ENCODE measurements at places on chromosomes 1 and 21.

- no peak for DNase-seq
These were observed 3.7 kb upstream of the ID3 start for GRCh38 chr1:23563003-23563402.

- no peak for DNase-seq
These were observed 5.3 kb upstream of the MYOG start for GRCh38 chr1:203091199-203091477.

DNA sequence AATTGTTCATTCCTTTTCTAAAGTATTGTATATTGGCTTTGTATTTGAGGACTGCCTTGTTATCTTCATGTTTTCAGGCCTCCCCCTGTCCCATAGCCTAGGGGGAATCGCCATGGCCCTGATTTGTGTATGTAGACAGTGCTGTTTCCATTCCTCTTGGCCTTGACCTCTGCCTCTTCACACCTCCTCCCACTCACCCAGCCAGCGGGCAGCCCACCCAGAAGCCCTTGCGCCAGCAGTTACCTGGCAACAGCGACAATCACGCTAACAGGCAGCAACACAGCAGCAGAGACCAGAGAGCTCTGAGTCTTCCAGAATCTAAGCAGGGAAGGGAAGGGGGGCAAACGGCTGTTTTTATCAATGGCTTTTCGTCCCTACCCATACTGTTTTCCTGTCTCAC lies 50.0 kb upstream of the NPL start:
- DNase-seq = no peak

GRCh38 chr1:38834937-38835827 lies 24.4 kb downstream of the RRAGC start:
- DNase-seq = peak; percentile 63

- no peak for DNase-seq
These were observed 360.2 kb downstream of the DISC1 start for GRCh38 chr1:231986631-231987336.

DNA sequence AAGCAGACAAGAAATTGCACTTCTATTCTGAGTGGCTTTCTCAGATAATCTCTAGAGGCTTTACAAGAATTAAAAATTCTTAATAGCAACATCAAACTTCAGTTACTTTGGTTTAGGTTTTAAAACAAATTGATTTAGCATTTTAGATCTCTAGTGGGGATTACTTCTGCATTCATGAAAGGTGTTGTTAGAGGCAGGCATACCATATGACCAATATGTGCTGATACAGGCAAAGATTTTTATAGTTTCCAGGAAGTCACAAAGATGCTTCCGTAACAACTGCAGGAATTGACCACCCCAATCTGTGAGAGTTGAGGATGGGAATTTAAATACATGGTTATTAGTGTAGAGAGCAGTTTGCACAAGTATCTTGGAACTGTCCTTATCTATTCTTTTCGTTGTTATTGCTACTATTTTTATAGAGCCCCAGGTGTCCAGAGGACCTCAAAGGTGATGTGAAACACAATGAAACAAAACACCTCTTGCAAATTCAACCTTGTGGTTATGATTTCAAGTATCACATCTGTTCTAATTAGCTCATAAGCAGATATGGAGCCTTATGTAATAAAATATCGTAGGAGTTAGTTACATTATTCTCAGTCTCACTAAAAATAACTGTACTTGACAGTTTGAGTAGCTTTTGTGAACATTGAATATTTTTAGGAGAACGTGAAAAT lies 512.7 kb upstream of the ADGRL4 start:
- no peak for DNase-seq

DNA sequence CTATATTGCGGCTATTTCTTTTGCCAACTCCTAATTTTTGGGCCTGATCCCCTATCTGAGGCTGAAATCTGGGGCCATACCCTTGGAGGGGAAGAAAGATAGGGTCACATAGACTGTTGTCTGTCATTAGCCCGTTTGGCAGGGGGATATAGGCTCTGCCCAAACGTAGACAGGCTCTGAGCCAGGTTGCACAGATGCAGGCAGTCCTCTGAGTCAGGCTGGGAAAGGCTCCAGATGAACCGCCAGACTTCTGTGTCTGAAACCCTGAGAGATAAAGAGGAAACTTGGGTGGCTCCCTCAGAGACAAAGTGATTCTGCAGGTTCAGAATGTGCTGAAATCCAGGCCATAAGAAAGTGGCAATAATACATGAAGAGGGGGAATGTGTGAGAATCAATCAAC lies 4.0 kb upstream of the CAP1 start:
- no peak for DNase-seq

DNA sequence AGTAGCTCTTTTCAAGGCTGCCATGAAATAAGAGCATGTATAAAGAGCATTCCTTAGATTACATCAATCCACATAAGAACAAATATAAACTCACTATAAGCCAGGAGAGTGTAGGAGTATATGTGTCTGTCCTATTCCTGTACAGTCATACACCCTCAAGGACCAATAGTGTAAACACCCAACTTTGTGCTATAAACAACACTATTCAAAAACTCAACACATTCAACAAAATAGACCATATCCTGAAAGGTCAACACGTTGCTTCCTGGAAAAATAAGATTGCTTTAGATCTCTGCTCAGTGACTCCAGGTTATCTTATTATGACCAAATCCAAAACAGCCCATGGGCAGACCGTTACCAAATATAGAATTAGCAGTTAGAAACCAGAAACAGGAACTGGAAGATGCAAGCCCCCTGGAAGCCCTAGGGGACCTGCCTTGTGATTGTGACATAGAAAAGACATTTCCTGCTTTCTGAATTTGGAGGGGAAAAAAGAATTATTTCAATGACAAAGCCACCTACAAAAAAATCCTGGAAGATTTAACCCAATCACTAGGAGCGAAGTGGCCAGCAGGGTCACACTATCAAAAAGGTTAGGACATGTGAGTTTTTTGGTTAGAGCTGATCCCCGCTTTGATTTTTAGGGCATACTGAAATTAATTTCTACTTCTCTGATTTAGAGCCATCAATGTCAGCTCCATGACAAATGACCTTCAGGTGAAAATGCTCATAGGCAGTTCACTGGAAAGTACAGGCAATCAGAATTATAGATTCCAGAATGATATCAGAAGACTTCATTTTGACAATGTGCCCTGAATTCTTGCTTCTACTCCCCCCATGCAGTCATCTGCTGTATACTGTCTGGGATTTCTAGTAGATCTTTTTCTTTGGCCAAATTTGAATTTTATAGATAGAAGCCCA lies 59.9 kb downstream of the LRRC8C start:
- DNase-seq = no peak

DNA sequence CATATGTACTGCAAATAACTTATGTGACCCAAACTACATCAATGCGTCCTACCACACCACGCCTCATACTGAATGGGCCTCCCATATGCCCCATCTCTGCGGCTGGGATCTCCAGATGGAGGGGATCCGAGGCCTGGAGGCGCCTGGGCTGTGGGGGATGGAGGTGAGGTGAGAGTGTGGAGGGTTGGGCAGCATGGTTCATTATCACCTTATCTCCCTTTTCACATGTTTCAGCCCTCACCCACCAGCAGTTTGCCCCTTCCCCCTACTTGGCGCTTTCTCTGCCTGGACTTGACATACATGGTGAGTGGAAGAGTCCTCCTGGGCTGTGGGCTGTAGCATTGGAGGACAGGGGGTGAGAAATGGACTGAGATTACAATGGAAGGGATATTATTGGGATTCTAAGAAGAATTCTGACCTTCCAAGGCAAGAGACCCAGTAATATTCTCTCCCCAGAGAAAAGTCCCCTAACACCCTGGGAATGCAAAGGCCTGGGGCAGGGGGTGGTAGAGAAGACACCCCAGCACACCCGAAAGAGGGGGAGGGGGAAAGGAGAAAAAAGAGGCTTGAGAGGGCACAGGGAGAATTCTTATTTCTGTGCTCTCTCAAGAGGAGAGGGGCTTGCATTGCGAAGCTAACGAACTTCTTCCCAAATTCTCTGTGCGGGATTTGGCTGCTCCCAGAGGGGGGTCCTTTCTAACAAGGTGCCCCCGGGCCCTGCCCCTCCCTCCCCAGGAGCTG lies 61.4 kb downstream of the MEF2D start:
- DNase-seq = no peak

- no peak for DNase-seq
These were observed 1.2 kb downstream of the B3GALT2 start for GRCh38 chr1:193185211-193185610.

GRCh38 chr1:27136998-27137542 lies 17.9 kb downstream of the SLC9A1 start:
- no peak for DNase-seq

DNA sequence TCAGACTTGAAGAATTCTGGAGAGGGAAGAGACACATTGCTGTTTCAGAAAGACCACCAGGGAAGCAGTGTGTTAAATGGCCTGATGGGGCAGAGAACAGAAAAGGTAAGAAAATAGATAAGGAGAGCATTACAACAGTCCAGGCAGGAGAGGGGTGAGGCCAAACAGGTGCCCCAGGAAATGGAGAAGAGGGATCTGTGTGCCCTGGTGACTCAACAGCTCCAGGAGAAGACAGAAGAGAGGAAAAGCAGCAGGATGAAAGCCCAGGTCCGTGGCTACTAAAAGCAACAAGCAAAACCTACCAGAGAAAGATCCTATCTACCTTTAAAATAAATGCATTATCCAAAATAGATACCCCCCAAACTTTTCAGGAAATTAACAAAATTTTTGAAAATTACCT lies 9.2 kb downstream of the TP53BP2 start:
- no peak for DNase-seq

GRCh38 chr1:1170215-1171091 lies 3.2 kb upstream of the TTLL10 start:
- DNase-seq = no peak

GRCh38 chr1:92934395-92935378 lies 26.6 kb downstream of the DIPK1A start:
- peak; percentile 82 for DNase-seq

DNA sequence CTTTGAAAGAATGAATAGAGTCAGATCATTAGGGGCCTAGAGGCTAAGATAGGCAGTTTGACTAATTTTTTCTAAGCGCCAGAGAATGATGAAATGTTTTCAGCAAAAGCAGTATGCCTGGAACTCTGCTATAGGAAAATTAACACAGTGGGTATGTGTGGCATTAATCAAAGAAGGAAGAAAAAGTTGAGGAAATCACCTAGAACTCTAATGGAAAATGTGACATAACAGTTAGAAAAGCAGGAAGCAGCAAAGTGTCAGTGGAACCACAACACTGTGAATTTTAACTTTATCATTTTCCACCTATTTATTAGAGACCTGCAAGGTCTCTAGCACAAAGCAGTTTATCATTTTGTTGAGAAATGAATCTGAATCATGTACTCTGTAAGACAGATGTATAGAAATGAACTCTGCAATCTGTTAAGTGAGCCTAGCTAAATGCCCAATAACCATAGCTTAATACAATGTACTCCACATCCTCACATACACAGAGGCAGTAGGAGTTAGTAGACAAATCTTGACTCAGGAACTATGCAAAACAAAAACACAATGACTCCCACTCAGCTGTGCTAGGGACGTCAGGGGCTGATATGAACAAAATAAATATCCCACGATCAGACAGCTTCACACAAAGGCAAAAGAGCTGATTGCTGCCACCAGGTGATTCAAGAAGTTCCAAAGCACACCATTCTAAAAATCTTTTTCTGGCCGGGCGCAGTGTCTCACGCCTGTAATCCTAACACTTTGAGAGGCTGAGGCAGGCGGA lies 500.7 kb upstream of the NFIA start:
- DNase-seq = no peak

DNA sequence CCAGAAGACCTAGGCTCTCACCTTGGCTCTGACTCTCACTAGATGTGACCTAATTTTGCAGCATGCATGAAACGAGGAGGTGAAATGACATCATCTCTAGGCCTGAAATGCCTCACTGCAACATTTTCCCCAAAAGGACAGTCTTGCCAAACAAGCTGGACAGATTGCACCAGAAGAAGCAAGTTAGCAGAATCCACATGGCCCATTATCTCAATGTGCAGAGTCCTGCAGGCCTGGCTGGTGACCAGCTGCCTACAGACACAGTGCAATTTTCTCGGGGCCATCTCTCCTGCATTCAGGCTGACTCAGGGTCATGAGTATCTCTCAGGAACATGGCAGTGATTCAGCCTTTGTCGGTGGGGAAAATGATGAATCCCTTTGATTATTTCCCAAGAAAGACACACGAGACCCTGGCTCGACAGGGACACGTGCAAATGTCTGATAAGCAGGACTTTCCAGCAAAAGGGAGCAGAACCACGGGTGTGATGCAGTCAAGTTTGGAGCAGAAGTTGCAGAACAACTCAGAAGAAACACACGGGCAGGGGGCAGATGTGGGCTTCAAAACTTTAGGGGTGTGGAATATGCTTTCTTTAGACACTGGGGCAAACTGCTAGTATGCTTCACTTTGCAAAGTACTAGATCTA lies 38.7 kb downstream of the TRIM67 start:
- DNase-seq = no peak

DNA sequence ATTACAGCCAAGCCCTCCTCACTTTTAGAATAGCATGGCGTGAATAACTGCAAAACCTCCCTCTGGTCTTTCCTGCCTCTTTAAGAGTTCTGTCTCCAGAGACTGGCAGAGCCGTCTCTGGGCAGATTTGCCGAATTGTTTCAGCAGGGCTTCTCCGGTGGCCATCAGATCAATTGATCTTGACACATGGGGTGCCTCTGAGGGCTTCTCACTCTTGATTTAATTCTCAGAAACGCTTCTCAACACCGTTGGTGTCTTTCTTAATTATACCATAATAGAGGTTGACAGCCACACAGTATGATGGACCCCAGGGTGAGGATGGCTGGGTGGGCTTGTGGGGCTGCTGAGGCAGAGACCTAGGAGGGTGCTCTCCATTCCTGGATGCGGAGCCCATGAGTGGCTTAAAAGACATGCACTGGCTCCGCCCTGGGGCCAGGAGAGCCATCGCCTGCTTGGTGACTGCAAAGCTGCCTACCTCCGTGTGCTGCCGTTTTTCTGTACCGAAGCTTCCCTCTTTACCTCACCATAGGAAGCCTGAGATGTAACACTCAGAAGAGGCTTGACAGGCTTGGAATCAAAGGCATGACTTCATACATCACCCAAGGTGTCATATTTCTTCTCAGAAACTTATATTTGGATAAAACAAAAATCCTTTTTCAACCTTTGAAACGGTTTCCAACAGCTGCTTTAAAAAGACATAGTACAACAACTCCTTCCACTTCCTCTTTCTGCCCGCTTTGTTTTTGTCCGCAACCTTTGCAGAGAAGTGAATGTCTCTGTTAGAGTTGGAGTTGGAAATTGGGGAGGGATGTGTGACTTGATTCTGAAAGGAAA lies 82.9 kb downstream of the GALNT2 start:
- no peak for DNase-seq

GRCh38 chr1:229128066-229128608 lies 142.8 kb upstream of the RAB4A start:
- DNase-seq = no peak

- DNase-seq = no peak
These were observed 11.3 kb downstream of the SLC19A2 start for GRCh38 chr1:169474302-169474995.

- DNase-seq = no peak
These were observed 2.2 kb downstream of the TMED5 start for GRCh38 chr1:93177991-93178390.

- DNase-seq = no peak
These were observed 67.1 kb downstream of the CENPF start for GRCh38 chr1:214670098-214670497.

- DNase-seq = no peak
These were observed 13.1 kb downstream of the VPS26C start for GRCh38 chr21:37253991-37254390.

GRCh38 chr1:228156515-228156881 lies 6.8 kb downstream of the GJC2 start:
- DNase-seq = no peak

All from AG09309 (cell line).